ENCODE measurements at places on chromosomes 16 and 17. TPM values are rescaled to one million over a fixed set of nuclear protein-coding genes. Genes with fewer than 3 reads are reported as not detected.

DNA sequence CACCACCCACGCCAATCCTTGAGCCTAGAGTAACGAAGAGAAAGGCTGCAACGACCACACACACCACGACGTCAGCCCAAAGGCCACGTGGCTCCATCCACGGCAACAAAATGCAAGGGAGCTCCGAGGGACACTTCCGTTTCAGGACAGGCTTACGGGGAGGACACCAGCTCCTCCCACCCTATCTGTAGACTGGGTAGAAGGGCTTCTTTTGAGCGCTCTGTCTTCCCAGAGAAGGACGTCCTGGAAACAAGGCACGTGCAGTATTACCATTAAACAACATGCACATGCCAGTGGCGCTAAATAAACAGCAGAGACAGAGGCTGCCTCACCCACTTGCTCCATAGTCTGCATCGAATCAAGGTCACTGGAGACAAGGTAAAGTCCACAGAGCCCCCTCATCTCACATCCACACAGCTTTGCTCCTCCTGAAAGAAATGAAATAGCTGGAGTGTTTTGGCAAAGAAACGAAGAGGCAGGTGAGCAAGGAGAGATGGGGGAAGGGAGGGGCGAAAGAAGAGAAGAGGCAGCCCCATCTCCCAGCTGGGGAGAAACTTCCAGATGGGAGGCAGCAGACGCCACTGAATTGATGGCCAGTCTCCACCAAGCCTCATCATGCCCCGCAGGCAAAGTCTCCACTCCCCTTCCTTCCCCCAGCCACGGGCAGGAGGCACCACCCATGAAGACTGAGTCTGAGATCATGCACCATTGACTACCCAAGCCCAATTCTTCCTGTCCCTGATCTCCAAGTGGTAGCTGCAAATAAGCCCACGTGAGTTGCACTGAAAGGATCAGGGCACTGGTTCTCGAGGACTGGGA is 24.0 kb downstream of the ZFHX3 start:
- H3K4me3 ChIP-seq: no peak overlapping the region
- no peaks in the 10 kb centered on the region for H3K27me3 ChIP-seq
- H3K4me1 ChIP-seq: peaks cover 45% of the 10 kb centered on the region
- H3K27ac ChIP-seq: no peak overlapping the region
- H3K36me3 ChIP-seq: no peaks in the 10 kb centered on the region
- no peak for DNase-seq

DNA sequence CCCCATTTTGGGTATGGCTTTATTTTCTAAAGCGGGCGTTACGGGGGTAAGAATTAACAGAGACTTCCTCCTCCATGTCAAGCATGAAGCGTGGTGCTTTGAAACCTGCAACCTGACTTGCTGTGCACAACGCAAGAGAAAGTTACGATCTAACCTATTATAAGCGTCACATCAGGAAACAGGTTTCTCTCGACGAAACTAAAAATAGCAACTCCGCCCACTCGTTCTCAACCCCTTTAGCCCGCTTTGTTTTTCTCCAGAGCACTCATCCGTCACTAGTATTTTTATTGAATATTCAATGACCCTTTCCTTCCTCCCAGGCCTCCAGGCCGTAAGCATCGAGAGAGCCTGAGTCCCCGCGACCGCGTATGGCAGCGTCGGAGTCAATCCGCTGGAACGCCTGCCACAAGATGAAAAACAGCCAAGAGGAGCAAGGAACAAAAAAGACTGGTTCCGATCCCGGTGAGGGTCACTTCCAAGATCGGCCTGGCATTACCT is 555 bp downstream of the NUP88 start:
- H3K36me3 ChIP-seq: peaks cover 9% of the 10 kb centered on the region
- no peaks in the 10 kb centered on the region for H3K27me3 ChIP-seq
- peaks cover 42% of the 10 kb centered on the region for H3K4me1 ChIP-seq
- H3K4me3 ChIP-seq: peak overlapping the region; percentile 92

DNA sequence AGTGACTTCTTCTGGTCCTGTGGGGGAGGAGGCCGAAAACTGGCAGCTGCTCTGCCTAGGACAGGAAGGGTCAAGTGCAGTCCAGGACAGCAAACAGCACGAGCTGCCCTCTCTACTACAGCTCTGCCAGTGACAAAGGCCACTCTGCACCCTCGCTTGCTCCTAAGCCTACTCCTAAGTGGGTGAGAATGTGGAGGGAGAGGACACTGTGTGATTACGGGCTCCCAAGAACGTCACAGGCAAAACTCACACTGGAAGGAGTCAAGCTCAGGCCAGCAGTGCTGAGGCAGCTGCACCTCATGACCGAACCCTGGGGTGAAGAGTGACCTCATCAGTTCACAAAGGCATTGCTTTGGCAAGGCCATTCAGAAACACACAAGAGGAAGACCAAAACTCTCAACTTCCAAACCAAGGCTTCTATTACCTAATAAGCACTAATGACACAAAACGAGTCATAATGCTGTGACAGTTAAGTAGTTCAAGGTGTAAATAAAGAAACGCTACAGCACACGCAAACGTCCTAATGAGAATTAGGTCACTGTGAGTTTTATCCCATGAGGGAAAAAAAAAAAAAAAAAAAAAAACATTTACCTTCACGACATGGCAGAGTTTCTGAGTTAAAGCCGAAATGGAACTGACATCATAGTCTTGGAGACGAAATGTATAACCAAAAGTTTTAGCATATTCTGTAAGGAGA is 35.1 kb downstream of the MARF1 start:
- no peak overlapping the region for H3K4me3 ChIP-seq
- H3K27me3 ChIP-seq: no peaks in the 10 kb centered on the region
- peaks cover 62% of the 10 kb centered on the region for H3K36me3 ChIP-seq
- H3K4me1 ChIP-seq: no peaks in the 10 kb centered on the region
- no peak overlapping the region for H3K27ac ChIP-seq
- no peak for DNase-seq

DNA sequence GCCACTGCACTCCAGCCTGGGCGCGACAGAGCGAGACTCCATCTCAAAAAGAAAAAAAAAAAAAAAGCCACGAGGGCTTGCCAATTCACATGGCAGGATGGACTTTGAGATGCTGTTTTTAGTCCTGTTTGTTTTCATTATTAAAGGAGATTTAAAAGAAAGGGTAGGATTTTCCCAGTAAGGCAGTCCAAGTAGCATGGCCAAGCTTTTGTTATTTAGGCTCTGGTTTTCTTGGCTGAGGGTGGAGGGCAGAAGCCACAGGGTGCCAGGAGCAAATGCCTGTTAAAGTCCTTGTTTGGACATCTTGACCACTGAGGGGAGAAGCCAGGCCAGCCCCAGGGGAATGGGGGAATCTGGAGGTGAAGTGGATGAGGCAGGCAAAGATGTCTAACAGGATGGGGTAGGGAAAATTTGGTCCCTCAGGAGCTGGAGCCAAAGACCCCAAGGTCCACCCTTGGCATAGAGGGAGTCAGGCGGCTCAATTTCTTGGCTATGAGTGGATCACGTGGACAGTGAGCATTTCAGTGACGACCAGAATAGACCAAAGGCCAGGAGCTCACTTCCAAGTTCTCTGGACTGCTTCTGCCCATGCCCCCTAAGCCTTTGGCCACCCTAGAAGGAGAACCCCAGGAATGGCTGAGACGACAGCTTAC is 20.8 kb upstream of the PLLP start:
- H3K27me3 ChIP-seq: no peaks in the 10 kb centered on the region
- H3K4me3 ChIP-seq: no peak overlapping the region
- no peak overlapping the region for H3K27ac ChIP-seq
- H3K36me3 ChIP-seq: no peaks in the 10 kb centered on the region
- no peak for DNase-seq
- peaks cover 4% of the 10 kb centered on the region for H3K4me1 ChIP-seq

GRCh38 chr17:72942579-72942978 is 149.9 kb downstream of the SLC39A11 start:
- H3K4me1 ChIP-seq: no peaks in the 10 kb centered on the region
- no peak overlapping the region for H3K27ac ChIP-seq
- no peak overlapping the region for H3K4me3 ChIP-seq
- no peak for DNase-seq
- no peaks in the 10 kb centered on the region for H3K27me3 ChIP-seq

OR1G1 gene
- not detected for total RNA-seq

- peaks cover 47% of the 10 kb centered on the region for H3K36me3 ChIP-seq
- no peak overlapping the region for H3K27ac ChIP-seq
- no peaks in the 10 kb centered on the region for H3K27me3 ChIP-seq
- peaks cover 25% of the 10 kb centered on the region for H3K4me1 ChIP-seq
- no peak for DNase-seq
- H3K4me3 ChIP-seq: no peak overlapping the region
Observed at GRCh38 chr17:45096141-45096540, 35.0 kb downstream of the NMT1 start.

GRCh38 chr17:3968886-3969524 is 4.8 kb upstream of the ATP2A3 start:
- no peaks in the 10 kb centered on the region for H3K36me3 ChIP-seq
- no peak overlapping the region for H3K4me3 ChIP-seq
- H3K4me1 ChIP-seq: peaks cover 25% of the 10 kb centered on the region
- H3K27ac ChIP-seq: no peak overlapping the region
- H3K27me3 ChIP-seq: no peaks in the 10 kb centered on the region

DNA sequence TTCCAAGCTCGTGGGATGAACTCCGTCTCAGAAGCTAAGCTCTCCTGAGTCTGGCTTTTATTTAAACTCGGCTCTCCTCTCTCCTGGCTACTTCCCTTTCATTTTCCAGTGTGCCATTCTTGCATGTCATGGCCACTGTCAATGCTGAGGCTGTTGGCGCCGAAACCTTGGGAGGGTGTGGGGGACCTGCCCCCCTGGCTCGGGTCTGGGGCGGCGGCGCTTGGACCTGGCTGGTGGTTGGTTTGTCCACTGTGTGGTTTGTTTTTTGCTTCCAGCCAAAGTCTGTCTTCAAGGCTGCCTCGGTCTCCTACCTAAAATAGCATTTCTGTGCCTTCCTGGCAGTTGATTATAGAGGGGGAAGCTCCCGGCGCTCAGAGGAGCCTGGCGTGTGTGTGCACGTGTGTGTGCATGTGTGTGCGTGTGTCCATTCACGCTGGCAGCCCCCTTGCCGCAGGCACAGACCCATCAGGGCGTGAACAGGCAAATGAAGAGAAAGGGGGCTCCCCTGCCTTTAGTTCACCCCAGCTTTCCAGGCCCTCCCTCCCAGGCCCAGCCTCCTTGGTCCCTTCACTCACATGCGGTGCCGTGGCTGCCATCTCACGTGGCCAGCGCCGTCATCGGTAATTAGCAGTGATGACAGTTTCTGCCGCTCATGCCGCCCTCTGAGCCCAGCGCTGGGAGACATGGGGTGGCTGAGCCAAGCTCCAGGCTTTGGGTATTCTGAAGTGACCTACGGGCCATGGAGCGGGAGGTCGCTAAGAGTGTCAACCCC is 179.9 kb downstream of the SEC14L1 start:
- no peaks in the 10 kb centered on the region for H3K27me3 ChIP-seq
- no peaks in the 10 kb centered on the region for H3K36me3 ChIP-seq
- H3K4me3 ChIP-seq: no peak overlapping the region
- DNase-seq: peak; percentile 29
- peak overlapping the region; percentile 87 for H3K27ac ChIP-seq

DNA sequence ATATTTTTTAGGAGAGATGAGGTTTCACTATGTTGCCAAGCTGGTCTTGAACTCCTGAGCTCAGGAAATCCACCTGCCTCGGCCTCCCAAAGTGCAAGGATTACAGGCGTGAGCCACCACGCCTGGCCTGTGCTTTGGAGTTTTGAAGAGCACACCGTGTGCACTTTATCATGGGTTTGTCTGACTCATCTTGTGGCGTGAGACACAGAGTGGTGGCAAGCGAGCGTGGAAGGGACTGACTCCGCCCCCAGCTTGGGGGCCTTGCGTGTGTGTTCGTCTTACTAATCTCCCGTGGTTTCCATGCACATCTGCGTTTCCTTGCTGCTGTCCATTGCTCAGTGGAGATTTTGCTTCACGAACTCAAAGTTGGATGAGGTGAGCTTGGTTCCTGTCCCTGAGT is 22.9 kb downstream of the CRAMP1 start:
- H3K27me3 ChIP-seq: no peaks in the 10 kb centered on the region
- no peak overlapping the region for H3K27ac ChIP-seq
- no peak overlapping the region for H3K4me3 ChIP-seq
- H3K4me1 ChIP-seq: no peaks in the 10 kb centered on the region
- no peaks in the 10 kb centered on the region for H3K36me3 ChIP-seq

GRCh38 chr17:59330053-59330942 is 1.2 kb upstream of the YPEL2 start:
- H3K4me3 ChIP-seq: peak overlapping the region; percentile 96
- peaks cover 58% of the 10 kb centered on the region for H3K4me1 ChIP-seq
- peak; percentile 84 for DNase-seq
- no peaks in the 10 kb centered on the region for H3K27me3 ChIP-seq
- no peaks in the 10 kb centered on the region for H3K36me3 ChIP-seq
- peak overlapping the region; percentile 93 for H3K27ac ChIP-seq

- H3K27me3 ChIP-seq: no peaks in the 10 kb centered on the region
- no peak for DNase-seq
- H3K27ac ChIP-seq: no peak overlapping the region
- no peaks in the 10 kb centered on the region for H3K4me1 ChIP-seq
Observed at GRCh38 chr17:33267271-33267790, 25.8 kb downstream of the ASIC2 start.

GRCh38 chr16:49671333-49671732 is 184.6 kb downstream of the ZNF423 start:
- H3K27me3 ChIP-seq: no peaks in the 10 kb centered on the region
- no peak for DNase-seq
- no peaks in the 10 kb centered on the region for H3K4me1 ChIP-seq
- H3K36me3 ChIP-seq: no peaks in the 10 kb centered on the region

- peak overlapping the region; percentile 23 for H3K27ac ChIP-seq
- H3K36me3 ChIP-seq: no peaks in the 10 kb centered on the region
- H3K4me1 ChIP-seq: peaks cover 20% of the 10 kb centered on the region
- peak; percentile 35 for DNase-seq
- peaks cover 3% of the 10 kb centered on the region for H3K27me3 ChIP-seq
Observed at GRCh38 chr16:49874613-49875237, 18.8 kb upstream of the ZNF423 start.

DNA sequence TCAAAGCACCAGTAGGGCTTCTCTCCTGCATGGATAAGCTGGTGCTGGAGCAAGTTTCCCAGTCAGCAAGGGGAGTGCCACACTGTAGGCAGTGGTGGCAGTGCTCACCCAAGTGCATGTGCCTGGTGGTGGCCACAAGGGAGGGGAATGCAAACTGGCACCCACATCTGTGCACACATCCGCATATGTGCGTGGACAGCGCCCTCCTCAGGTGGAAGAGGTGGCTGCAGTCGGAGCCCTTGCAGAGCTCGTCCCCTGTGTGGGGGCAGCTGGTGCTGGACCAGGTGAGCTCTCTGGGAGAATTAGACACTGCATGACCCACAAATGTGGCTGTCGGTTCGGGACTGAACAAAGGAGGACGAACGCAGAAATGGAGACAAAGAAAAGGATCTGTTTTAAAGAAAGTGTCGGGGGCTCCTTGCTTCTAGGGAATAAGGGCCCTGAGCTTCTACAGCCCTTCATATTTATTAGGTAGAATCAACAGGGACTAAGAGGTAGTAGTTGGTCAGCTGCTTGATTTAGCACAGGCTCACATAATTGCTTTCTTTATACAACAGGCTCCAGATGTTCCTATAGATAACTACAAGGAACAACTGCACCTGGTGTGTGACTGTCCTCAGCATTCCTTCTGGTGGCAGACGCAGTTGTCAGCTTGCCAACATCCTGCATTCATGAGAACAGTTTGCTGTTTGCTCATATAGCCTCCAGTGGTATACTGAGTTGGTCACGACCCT is 5.3 kb upstream of the ZNF689 start:
- H3K27ac ChIP-seq: no peak overlapping the region
- H3K4me3 ChIP-seq: no peak overlapping the region
- peaks cover 3% of the 10 kb centered on the region for H3K4me1 ChIP-seq
- DNase-seq: peak; percentile 82
- H3K36me3 ChIP-seq: no peaks in the 10 kb centered on the region
- no peaks in the 10 kb centered on the region for H3K27me3 ChIP-seq

- no peak for DNase-seq
- H3K4me3 ChIP-seq: no peak overlapping the region
- H3K4me1 ChIP-seq: no peaks in the 10 kb centered on the region
Observed at GRCh38 chr17:16019347-16019746, 19.7 kb downstream of the TTC19 start.

Data from transverse colon (tissue), 4 donors.